ENCODE measurements at places on chromosomes 6 and 20.

GRCh38 chr20:57030611-57031600 lies 235.5 kb downstream of the BMP7 start:
- no peak for DNase-seq

- no peak for DNase-seq
Observed at GRCh38 chr6:42889815-42890214, 10.4 kb downstream of the RPL7L1 start.

GRCh38 chr6:113556775-113557174 lies 300.4 kb upstream of the MARCKS start:
- no peak for DNase-seq

DNA sequence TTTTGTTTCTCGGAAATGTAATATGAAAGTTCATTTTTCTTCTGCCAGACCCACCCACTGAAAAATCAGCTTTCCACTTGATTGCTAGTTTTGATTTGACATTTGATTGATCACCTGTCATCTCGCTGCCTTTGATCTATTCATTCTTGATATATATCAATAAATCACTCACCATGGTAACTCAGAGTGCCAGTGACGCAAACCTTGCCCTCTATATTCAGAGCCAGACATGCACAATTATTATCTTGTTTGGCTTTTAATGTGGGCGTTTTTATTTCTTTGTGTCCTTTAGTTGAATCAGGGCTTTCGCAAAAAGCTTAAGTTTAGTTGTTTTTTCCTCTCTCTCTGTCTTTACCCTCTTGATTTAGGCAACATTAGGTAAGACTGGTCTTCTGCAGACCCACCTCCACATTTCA lies 2.0 kb downstream of the TSHZ2 start:
- no peak for DNase-seq

DNA sequence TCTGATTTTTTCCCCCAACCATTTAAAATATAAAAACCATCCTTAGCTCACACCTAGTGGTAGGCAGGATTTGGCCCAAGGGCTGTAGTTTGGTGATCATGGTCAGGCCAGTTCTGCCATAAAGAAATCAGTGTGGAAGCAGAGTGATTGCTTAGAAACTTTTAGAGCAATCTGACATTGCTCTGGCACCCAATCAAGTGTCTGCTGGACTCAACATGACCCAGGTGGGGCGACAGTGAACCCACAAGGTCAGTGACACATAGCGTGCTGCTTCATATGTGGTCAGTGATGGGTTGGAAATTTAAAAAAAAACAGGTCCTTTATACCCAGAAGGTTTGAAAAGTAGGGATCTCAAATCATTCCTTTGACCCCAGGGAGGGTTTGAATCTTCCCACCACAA lies 107.9 kb downstream of the BANF2 start:
- no peak for DNase-seq

DNA sequence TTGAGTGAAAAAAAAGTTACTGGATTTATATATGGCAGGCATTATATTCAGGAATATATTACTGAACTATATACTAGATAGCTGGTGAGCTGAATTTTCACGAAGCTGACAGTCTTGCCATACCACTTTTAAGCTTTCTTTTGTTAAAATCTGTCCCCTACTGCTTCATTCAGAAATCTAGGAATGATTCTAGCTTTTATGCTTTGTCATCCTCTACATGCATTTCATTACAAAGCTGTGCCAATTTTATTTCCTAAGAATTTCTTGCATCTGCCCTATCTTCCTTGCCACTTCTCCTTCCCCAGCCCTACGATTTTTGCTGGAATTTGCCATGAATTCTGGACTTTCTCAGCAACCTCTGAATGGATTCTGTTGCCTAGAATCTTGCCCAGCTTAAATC lies 158.5 kb upstream of the ADGRB3 start:
- no peak for DNase-seq

GRCh38 chr6:102742754-102743356 lies 1349.3 kb downstream of the GRIK2 start:
- DNase-seq = no peak

- no peak for DNase-seq
Observed at GRCh38 chr6:145405006-145405551, 330.2 kb downstream of the EPM2A start.

DNA sequence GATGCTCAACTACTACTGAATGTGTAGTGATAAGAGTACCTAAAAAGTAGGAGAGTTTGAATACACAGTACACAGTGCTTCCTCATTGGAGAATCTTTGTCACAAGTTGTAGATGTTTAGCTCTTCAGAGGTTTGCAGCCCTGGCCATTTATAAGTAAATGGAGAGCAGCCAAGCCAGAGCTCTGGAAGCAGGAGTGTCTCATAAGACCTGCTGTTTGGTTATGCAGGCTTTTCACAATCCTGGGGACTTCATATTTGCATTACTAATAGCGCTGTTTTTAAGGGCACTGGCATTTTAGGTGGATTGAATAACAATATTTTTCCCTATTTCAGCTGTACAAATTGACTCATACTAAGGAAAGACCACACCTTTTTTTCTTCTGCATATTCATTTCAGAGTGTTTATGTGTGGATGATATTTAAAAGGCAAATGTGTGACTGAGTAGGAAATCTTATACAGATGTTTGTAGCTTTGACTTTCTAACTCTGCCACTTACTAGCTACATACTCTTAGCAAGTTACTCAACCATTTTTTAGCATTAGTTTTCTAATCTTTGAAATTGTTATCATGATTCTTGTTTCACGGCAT lies 730.5 kb upstream of the MAP3K7 start:
- DNase-seq = no peak

DNA sequence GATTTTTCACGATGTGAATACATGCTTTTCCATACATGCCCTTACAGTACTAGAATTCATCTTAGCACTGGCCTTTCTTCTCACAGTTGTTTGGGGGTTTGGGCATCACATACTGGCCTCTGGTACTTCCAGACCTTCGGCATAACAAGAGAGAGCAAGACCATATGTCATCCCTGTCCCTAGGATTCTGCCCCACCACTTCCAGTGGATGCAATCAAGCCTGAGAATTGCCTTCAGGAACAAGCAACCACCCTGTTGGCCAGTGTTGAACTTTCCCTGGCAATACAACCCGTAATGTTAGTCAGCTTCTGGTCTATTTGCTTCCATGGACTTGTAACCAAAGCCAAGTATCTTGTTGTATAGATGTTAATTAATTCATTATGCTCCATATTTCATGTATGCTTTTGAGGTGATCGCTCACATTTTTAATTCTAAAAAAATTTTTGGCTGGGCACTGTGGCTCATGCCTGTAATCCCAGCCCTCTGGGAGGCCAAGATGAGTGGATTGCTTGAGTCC lies 15.4 kb upstream of the SLPI start:
- no peak for DNase-seq

DNA sequence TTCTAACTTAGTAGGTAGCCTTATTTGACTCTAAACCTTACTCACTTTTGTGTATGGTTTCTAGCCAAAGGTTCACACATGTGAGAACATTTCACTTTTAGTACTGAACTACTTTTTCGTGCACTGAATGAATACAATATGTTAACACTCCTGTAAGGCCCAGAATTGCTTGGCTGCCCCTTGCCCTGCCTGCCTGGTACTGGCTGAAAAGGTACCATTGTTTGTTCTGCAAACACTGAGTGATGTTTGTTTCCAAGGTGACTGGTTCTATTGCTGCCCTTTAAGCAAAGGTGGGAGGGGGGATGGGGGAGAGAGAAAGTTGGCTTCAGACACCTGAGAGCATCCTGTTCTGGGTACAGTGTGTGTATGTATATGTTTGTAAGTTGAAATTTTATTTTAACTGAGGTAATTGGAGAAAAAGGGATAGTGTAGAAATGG lies 31.2 kb downstream of the RREB1 start:
- DNase-seq = no peak

DNA sequence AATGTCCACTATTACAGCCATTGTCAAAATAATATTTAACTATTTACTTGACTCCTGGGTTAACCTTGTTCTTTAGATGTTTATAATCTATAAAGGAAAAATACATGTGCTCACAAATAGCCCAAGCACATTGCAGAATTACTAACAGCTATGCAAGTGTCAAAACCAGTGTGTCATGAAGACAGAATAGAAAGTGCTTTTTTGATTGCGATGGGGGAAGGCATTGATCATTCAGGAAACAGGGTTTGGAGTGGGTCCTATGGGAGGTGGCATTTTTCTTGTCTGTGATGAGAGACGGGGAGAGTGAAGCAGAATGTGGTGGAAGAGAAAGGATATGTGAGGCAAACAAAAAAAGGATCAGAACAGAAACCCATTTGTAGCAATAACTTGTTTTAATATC lies 1.0 kb upstream of the AGPAT4 start:
- no peak for DNase-seq

- no peak for DNase-seq
Observed at GRCh38 chr6:98724537-98724936, 109.8 kb upstream of the POU3F2 start.

- DNase-seq = no peak
Observed at GRCh38 chr20:46573788-46574584, 23.5 kb upstream of the OCSTAMP start.

GRCh38 chr6:148509800-148510581 lies 167.4 kb downstream of the SASH1 start:
- peak; percentile 20 for DNase-seq

- no peak for DNase-seq
Observed at GRCh38 chr6:95991906-95992305, 23.9 kb upstream of the FUT9 start.

DNA sequence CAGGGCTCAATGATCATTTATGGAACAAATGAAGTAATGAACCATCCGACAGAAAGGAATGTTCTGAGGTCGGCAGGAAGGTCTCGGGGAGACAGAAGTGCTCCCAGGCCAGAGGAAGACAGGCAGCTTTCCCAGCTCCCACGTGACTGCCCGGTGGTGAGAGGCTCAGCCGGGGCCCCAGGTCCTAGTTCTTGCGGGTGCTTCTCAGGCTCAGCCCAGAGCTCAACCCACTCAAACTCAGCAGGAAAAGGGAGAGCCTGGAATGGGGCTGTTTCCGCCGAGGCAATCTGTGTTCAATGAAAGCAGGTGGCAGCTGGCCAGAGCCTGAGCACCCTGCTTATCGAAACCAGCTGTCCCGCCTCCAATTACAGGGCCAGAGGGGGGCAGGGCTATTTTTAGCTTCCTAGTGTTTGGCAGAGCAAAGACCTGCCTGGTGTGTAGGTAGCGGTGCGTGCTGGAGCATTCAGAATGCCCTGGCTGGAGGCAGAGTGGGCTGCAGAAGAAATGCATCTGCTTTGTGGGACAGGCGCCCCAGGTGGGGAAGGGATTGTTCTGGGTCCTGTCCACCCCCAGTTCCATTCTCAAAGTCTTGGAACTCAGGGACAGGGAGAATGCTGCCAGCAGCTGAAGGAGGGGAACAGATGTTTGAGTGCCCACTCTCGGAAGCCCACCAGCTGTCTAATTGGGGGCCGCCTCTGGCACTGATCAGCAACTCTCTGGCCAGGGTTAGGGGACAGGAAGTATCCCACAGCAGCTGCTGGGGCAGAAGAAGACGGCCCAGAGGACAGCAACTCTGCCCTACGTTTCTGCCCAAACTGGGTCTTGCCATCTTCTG lies 145.1 kb downstream of the PREX1 start:
- DNase-seq = no peak

- no peak for DNase-seq
Observed at GRCh38 chr6:164753517-164753916, 555.9 kb downstream of the C6orf118 start.

- no peak for DNase-seq
Observed at GRCh38 chr6:47135772-47136171, 93.6 kb upstream of the ADGRF1 start.

DNA sequence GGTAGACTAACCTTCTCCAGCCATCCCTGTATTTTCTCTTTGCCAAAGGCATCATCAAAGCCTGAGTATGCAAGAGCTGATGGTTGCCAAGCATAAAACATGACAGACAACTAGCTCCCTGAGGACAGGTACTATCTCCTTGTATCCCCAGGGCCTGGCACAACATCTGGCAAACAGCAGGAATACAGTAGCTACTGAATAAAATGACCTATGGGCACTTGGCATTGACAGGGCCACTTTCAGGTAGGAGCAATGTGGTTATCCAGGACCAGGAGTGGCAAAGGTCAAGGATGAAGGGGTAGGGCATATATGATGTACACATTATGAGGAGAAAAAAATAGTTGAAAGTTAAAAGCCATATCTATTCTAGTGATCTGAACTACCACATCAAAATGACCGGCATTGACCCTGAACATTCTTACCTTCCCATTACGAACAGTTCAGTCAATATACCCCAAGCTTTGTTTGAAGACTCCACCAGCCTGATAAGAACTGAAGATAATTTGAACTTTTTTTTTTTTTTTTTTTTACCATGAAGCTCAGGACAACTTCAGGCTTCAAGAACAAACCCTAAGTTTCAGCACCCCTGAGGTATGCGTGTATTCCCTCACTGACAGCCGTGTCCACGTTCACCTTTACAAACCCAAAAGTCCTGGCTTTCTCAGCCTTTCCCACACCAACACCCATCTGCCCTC lies 12.3 kb downstream of the ABHD12 start:
- DNase-seq = no peak

- DNase-seq = no peak
Observed at GRCh38 chr6:11810854-11811643, 32.4 kb upstream of the ADTRP start.

- no peak for DNase-seq
Observed at GRCh38 chr6:169689287-169689686, 12.5 kb downstream of the WDR27 start.

GRCh38 chr6:170101281-170102035 lies 189.4 kb downstream of the DLL1 start:
- no peak for DNase-seq

DNA sequence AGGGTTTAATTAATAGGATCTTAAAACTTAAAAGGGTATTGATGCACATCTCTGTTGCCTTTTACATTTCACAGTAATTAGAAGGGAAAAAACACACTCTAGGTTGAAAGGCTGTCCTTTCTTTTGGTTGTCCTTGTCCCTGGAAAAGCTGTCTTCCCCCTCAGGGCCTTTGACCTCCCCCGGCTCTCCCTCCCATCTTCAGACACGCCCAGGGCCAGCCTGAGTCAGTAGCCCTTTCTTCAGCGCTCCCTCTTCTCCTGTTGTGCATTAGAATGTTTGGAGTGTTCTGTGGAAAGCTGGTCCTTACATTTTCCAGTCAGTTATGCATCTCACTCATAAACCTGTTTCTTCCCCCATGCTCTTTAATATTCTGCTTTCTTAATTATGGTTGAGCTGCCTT lies 157.0 kb downstream of the MTHFD1L start:
- no peak for DNase-seq
